NCI-H748 treated with DMSO at 0.1 percent for 48 hours (cell line): ENCODE measurements at places on chromosomes 7 and 10.
A peak's percentile ranks its signal among the peaks of the same experiment; 100 is the strongest.

DNA sequence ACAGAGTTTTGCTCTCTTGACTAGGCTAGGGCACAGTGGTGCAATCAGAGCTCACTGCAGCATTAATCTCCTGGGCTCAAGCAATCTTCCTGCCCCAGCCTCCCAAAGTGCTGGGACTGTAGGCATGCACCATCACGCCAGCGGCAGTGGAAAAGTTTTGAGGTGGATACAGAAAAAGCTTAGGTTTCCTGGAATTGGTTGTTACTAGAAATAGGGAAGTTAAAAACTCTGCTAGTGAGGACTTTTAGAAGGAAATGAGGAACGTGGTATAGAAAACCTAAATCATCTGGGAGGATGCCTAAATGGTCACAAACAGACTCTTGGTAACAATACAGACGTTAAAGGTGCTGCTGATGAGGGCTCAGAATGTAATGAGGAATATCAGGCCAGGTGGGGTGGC is 10.9 kb upstream of the SNX8 start:
- no peak for DNase-seq

DNA sequence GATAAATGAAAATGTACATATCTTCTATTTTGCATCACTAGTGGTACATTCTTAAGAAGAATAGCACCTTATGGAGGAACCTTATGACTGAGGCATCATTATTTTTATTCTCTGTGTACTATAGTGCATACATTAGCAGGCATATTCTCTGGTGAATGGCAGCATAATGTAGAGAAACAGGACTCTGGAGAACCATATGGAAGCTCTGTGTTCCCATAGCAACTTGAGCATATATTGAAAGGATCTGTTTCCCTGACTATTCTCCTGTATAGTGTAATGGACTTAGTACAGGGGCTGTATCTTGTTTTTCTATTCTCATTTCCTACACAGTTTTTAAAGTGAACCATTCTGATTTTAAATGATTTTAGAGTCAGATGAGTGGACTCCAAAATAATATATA is 128.4 kb upstream of the SMIM30 start:
- DNase-seq: no peak

GRCh38 chr10:132624847-132625471 is 87.4 kb downstream of the INPP5A start:
- DNase-seq: no peak

- DNase-seq: no peak
These were observed 140.1 kb upstream of the ADAM12 start for GRCh38 chr10:126528315-126528835.

- no peak for DNase-seq
These were observed 106.7 kb downstream of the WDFY4 start for GRCh38 chr10:48791267-48791928.

DNA sequence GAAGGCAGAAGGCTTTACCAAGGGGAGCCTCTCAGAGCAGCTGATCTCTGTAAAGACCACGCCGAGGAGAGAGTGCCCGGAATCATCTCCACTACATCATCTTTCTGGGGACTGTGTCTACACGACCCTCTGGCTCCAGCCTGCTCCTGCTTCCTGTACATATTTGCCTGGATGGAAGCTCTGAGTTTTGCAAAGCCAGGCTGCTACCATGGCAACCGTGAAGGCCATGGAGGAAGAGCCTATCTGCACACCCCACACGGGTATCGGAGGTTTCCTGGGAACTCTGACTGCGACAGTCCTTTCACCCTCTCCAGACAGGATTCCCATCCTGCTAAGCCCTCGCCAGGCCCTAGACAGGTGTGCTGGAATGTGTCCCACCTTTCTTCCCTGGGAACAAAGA is 83.4 kb upstream of the TNRC18 start:
- DNase-seq: no peak

GRCh38 chr7:122305475-122306319 is 1.1 kb upstream of the FEZF1 start:
- peak; percentile 86 for DNase-seq

DNA sequence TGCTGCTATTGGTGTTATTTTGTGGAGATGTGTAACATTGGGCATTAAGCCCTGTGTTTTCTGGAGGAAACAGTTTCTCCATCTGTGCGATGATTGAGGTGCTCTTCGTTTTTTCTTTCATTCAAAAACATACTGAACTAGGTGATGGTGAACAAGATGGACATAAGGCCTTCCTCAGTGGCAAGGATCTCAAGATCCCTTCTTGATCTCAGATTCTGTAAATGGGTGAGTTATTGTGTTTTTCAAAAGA is 759 bp upstream of the ELAPOR2 start:
- DNase-seq: no peak

GRCh38 chr7:3795141-3795540 is 494.1 kb downstream of the SDK1 start:
- DNase-seq: no peak

GRCh38 chr10:78996792-78997129 is 72.0 kb upstream of the ZMIZ1 start:
- DNase-seq: no peak

DNA sequence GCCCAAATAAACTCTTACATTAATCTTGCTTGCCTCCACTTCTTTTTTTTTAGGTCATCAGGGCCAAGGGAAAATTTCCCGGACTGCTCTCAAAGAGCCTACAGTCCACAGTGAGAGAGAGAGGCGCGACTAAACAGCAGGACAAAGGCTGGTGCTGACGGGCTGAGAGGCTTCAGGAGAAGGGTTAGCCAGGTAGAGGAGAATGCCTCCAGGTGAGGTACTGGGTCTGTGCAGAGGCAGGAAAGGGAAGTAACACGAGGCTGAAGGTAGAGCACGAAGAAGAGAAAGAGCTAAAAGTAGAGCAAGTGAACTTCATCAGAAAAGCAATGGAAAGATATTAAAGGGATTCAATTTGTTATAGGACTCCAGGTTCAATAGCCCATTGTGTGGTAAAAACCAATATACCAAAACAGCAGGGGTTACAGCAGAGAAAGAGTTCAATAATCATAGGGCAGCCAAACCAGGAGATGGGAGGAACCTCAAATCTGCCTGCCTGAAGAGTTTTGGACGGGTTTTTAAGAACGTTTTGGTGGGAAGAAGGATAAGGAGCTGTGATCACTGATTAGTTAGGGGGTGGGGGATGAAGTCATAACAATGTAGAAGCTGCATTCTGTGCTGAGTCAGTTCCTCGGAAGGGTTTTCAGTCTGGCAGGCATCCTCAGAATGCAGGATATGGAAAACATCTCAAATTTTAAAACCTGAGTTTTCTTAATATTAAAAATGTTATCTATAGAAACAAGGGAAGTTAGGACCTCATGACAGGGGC is 171.5 kb downstream of the AKR1D1 start:
- no peak for DNase-seq

- DNase-seq: no peak
These were observed 90.0 kb downstream of the GRK5 start for GRCh38 chr10:119297207-119297968.

DNA sequence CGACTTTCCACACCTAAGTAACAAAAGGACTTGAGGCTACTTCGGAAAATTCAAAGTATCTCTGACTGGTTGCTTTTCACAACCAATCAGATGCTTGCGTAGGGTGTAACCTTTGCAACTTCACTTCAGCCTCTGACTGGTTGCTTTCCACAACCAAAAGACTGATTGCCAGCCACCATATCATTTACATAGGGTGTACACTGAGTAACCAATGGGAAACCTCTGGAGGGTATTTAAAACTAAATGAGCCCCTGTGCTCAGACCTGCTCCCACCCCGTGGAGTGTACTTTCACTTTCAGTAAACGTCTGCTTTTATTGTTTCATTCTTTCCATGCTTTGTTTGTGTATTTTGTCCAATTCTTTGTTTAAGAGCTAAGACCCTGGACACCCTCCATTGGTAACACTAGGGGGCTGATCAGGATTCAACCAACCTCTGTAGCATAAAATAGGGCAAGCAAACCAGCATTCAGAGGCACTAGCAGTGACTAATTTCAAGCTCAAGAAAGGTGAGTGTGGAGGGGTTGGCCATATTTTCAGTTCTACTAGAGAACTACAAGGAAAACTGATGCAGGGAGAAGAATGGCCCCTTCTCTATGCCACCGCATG is 390.8 kb downstream of the POM121L12 start:
- DNase-seq: peak; percentile 32
